NCI-H82 (cell line): ENCODE measurements at places on chromosomes 3 and 15.

DNA sequence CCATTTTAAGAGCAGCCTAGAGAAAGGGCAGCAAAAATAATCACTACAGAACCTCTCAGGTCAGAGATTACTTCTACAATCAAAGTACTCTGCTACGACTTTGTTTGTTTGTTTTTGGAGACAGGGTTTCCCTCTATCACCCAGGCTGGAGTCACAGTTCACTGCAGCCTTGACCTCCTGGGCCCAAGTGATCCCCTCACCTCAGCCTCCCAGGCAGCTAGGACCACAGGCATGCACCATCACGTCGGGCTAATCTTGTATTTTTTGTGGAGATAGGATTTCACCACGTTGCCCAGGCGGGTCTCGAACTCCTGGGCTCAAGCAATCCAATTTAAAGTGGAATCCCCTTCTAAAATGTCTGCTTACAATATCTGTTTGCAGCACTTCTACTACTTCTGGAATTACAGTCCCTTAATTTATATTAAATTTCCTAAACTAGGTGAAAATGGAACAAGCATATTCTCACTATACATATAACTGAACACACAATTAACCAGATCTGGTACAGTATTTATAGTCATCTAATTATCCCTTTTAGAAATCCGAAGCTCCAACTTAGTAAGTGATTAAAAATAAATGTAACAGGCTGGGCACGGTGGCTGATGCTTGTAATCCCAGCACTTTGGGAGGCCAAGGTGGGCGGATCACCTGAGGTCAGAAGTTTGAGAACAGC lies 4.4 kb downstream of the UACA start:
- no peak for DNase-seq

DNA sequence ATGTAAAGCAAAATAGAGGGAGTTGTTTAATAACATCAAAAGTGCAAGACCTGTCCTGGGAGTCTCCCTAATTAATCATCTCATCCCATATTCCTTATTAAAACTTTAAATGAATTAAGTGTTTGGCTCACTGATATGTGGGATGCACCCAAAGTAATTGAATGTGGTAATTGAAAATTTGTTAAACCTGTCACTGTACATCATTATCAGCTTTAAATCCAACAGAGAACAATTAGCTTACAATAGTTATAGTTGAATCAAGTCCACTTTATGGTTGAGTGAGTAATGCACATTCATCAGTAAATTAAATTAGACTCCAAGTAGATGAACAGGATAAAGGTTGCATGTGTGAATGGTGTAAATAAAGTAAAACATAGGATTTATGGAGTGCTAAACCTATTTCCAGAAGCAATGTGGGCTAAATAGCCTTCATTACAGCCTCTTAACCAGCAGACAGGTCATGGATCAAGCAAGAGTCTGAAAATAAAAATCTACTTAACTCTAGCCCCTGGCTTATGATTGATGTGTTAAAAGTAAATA lies 608.2 kb upstream of the CCDC54 start:
- peak; percentile 93 for DNase-seq

DNA sequence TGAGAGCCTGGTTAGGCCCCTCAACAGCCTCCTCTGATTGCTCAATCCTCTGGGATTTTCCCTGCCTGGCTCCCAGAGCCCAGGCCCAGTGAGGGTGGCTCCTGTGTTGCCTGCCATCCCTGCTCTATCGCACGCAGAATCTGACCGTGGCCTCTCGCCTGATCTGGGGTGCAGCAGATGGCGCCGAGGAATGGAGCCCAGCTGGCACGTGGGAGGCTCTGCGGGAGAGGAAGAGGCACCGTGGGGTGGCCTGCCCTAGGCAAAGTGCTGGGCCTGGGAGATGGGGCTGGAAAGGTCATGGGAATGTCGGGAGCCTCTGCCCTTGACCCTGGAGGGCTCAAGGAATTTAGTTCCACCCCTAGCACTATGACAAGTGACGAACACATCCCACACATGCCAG lies 10.3 kb downstream of the SV2B start:
- no peak for DNase-seq

GRCh38 chr3:160041465-160041864 lies 52.8 kb downstream of the IL12A start:
- no peak for DNase-seq

- no peak for DNase-seq
Observed at GRCh38 chr3:170092907-170093306, 55.1 kb downstream of the GPR160 start.

DNA sequence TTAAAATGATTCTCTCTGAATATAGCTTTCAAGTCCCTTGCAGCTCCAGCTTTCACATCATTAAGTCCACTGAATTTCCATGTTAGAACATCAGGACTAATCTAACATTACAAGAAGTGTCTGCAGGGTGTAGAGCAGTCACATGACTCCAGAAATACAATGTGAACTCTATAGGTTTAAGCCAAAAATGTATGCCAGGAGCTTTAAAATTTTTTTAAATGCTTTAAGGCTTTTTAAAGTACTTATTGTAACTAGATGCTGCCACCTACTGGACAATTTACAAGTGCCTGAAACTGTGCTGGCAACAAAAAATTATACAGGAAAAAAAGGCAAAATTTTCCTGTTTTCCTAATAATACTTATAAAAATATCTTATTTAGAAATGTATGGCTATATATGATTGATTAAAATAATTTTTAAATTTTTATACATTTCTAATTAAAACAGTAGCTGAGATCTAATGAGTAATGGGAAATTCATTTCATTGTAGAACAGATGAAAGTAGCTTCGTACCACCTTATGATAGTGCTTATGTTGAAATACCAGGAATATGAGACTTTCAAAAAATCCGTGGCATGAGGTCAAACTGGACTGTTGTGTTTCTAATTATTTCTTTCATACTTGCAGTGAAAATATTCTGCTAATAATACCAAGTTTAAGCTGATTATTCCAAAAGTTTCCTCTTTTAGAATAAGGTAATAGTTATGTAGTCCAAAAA lies 25.7 kb downstream of the FSIP1 start:
- peak; percentile 79 for DNase-seq

GRCh38 chr3:113084777-113085176 lies 94.0 kb downstream of the GTPBP8 start:
- DNase-seq = peak; percentile 13

- DNase-seq = peak; percentile 6
Observed at GRCh38 chr3:114659109-114660061, 365.6 kb downstream of the TIGIT start.

DNA sequence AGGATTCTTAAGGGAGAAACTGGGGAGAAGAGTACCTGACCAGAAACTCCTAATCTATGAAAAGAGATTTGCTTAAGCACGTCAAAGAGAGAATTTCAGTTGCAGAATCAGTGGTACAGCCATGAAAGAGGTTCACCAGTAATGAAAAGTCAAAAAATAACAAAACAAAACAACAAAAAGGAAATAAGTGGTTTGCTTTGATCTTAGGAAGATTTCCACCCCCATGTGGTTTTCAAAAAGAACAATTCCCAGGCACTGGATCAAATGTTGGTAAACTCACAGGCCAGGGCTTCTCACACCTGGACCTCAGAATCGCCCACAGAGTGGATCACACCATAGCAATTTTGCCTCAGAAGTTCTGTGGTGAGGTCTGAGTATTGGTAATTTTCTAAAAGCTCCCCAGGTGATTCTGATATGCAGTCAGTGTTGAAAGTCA lies 67.5 kb downstream of the TMEM39A start:
- no peak for DNase-seq

DNA sequence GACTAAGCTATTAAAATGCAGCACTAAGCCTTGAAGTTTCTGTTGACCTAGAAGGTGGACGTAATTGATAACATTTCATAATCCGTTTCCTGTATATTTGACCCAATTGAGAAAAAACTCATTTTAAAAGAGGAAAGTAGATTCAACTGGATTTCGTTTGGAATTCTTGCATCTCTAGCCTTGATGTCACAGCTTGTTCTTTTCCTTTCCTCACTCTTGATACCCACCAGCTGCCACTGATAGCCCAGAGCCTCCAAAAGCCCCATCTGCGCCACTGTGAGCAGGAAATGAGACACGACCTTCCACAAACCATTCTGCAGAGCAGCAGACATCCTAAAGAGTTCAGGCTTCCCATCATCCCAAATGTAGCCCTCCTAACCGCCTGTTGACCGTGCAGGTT lies 61.8 kb downstream of the FOXB1 start:
- DNase-seq = no peak
